ENCODE measurements at places on chromosomes 11 and 22.

DNA sequence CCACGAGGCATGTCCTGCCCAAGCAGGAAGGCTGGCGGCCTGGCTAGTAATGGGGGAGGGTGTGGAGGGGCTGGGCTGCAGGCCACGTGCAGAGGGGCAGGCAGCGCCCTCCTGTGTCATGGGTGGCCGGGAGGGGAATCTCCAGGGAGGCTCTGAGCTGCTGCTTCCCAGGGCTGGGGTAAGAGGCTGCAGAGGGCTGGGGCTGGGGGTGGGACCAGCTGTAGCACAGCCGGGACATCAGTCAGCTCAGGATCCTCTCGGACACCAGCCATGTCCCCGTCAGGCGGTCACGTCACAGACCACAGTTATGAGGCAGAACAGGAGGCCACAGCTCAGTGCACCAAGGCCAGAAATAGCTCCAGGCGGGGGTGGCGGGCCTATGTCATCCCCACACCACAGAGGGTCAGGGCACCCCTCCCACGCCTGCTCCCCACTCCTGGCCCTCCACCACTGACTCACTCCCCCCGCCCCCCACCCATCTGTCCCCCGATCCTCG, 21.1 kb downstream of the RTN4R start:
- DNase-seq: no peak

DNA sequence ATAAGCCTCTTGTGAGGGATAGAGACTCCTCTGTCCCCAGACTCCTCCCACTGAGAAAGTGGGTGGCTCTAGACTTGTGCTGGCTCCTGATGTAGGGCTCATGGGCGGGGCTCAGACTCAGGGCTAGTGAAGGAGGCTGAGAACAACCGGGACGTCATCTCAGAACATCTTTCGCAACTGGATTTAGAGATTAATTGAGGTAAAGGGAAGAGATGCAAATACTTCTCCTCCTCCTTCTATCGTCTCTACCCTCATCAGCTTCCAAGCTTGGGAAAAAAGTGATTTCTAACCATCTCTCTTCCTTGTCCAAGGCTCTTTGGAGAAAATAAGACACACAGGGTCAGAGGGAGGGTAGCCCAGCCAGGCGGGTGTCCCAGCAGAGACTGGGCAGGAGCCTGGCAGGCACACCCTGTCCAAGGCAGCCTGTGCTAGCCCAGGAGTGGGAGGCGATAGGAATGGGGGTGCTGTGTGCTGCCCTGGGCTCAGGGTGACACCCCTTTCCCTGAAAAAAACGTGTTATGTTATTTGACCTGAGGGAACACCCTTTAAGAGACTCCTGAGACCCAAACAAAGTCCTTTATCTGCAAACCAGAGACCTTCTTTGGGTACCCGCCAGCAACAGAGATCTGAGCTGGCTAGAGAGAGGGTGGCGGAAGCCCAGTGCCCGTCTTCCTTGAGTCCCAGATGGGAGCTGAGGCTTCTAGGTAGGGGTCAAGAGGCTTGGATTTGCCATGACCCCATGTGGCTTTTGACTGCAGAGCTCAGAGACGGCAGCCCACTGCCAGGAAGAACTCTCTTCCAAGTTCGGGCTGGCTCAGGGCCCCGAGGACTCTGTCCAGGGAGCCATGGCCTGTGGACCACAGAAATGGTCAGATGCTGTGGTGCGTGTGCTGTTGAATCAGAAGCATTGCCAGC, 160.9 kb downstream of the ADAMTS15 start:
- no peak for DNase-seq

- no peak for DNase-seq
These were observed 62.2 kb downstream of the ARFGAP3 start for GRCh38 chr22:42794551-42795510.

DNA sequence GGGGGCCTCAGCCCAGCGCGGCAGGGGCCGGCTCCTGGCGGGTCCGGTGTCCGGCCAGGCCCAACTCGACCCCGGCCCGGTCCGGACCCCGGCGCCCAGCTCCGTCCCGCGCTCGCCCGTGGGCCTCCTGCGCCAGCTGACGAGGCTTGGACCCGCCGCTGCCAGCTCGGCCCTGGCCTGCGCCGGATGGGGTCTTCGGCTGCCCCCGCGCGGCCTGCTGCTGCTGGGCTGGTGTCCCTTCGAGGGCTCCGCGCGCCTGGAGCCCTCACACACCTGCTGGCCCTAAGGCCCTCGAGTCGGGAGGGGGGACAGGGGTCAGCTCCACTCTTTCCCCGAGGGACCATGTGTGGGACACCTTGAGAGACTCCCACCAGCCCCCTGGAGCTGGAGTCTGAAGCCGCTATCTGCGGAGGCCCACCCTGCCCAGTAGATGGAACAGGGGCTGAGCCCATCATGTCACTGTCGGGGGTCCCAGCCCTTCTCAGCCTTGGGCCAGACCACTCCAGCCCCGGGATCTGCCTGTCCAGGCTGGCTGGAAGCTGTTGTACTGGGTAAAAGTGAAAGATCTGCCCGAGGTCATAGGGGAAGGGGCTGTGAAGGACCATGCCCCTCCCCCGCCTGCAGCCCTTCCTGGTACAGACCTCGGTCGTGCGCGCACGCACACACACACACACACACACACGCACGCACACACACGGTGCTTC, 768 bp upstream of the CDKN1C start:
- DNase-seq: no peak

GRCh38 chr11:72970557-72971118, 156.4 kb downstream of the ATG16L2 start:
- DNase-seq: no peak

DNA sequence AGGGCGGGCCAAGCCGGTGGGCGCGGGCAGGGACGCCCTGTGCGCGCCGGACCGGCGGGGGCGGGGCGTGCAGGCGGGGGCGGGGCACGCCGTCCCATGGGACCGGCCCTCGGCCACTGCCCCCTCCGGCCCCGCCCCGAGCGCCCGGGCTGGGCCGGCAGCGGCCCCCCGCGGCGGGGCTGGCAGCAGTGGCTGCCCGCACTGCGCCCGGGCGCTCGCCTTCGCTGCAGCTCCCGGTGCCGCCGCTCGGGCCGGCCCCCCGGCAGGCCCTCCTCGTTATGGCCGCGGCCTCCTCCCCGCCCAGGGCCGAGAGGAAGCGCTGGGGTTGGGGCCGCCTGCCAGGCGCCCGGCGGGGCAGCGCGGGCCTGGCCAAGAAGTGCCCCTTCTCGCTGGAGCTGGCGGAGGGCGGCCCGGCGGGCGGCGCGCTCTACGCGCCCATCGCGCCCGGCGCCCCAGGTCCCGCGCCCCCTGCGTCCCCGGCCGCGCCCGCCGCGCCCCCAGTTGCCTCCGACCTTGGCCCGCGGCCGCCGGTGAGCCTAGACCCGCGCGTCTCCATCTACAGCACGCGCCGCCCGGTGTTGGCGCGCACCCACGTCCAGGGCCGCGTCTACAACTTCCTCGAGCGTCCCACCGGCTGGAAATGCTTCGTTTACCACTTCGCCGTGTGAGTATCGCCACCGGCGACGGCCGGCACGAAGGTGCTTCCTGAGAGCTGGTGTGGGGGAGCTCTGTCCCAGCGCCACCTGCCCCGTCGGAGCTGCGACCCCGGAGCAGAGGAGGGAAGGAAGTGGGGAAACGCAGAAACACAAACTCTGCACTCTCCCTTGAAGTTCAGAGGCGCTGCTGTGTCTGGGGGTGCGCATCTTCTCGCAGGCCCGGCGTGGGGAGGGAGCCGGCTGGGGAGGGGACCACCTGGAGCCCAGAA, at the start of gene KCNQ1:
TSS of gene KCNQ1 (plus strand) at position 188 of the 925 bp plus-strand sequence. CDS start at position 279, 91 bp downstream.
- peak; percentile 74 for DNase-seq

GRCh38 chr11:125624756-125625213, at the start of gene CHEK1:
TSS of gene CHEK1 (plus strand) at chr11:125625163. CDS start at chr11:125626769, 1,606 bp downstream.
- DNase-seq: no peak

DNA sequence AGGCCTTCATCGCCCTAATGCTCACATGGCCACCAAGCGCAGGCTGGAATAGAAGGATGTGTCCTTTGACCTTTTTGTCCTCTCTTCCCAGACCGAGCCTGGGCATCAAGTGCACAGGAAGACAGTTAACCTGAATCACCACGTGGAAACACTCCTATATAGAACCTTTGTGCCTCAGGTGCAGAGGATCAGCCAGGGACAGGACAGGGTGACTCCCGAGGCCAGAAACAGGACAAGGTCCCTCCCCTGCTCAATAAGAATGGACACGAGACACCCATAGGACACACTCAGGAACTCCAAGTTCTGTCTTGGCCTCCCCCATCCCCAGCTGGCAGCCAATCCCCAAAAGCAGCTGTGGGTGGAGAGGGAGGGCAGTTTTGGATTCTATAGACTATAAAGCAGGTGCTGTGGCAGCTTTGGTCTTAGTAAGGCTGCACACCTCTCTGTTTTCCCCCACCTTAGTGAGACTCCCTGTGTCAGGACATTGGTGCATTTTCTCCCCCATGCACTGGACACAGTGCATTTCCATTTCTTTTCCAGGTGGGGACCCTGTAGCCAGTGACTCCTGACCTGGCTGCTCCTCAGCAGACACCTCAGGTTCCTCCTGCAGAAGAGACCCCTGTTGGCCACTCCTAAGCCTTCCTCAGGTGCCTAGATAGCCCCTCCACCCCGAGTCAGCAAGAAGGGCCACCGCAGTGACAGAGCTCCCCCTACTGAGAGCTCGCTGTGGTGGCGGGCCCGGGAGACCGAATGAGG, 43.6 kb upstream of the POU2AF1 start:
- DNase-seq: peak; percentile 66

DNA sequence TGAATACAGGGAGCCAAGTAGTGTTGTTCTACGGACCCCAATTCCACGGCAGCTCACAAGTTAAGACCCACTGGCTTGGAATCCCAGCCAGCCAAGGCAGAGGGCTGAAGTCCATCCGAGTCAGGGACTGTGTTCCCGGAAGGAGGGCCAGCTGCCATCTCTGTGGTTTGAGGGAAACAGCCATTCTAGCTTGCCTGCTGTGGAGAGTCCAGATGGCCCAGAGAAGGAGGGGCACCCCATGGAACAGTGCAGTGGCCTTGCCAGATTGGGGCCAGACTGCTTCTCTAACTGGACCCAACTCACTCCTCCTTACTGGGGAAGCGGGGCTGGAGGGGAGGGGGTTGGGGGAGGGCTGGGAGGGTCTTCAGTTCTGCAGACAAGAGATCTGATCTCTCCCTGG, 156.4 kb downstream of the FAM181B start:
- no peak for DNase-seq

DNA sequence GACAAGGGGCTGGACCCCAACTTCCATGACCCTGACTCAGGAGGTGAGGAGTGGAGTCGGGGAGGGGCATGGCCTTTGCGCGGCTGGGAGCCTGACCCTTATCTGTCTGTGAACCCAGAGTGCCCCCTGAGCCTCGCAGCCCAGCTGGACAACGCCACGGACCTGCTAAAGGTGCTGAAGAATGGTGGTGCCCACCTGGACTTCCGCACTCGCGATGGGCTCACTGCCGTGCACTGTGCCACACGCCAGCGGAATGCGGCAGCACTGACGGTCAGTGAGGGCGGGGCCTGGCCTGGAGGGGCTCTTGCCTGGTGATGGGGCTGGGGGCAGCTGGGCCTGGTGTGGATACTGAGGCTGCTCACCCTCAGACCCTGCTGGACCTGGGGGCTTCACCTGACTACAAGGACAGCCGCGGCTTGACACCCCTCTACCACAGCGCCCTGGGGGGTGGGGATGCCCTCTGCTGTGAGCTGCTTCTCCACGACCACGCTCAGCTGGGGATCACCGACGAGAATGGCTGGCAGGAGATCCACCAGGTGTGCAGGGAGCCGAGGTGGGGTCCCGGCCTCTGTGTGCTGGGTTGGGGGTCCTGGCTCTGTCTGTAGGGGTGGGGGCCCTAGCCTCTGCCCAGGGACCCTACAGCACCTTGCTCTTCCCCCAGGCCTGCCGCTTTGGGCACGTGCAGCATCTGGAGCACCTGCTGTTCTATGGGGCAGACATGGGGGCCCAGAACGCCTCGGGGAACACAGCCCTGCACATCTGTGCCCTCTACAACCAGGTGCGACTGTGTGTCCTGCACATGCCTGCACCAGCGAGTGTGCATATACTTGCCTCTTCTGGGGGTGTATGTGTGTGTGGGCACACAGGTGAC, 6.3 kb downstream of the SHANK3 start:
- no peak for DNase-seq

GRCh38 chr11:103798446-103798845, 238.0 kb upstream of the DDI1 start:
- no peak for DNase-seq

GRCh38 chr11:3042496-3043314, 14.5 kb downstream of the CARS1 start:
- no peak for DNase-seq

DNA sequence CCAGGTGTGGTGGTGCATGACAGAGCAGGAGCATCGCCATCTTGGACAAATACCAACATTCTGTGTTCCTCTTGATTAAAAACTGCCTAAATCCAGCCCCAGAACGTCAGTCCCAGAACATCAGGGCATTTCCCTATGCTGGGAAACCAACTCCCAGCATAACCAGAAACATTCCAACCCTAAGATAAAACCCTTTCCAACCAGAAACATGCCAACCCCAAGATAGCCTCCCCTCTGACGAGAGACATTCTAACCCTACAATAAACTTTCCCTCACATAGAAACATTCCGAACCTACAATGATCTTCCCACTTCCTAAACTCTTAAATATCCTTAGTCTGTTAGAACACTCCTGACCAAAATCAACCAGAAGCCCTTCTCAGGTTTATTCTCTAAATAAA, 11.6 kb downstream of the PLAAT4 start:
- DNase-seq: no peak

DNA sequence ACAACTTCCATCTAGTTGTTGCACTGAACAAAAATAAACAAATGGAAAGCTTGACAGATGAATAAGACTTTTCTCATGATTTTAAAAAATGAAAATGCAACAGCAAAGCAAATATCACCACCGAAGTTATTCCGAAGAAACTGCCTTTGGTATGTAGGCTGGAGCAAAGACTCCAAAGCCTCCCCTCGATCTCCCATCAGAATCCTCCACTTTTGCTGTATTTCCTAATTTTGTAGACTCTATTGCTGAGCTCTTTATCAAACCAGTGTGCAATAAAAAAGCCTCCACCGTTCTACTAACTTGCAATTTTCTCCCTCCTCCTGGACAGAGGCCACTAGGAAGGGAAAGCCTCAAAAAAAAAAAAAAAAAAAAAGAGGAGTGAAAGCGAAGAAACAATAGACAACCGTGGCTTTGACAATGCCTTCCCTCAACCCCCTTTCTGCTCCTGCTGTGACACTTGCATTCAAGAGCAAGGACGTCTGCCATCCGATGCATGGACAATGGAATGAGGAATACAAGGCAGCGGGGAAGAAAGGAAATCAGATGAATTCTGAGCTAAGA, 190.9 kb upstream of the BLID start:
- DNase-seq: no peak

GRCh38 chr11:12812849-12813248, 138.6 kb downstream of the TEAD1 start:
- DNase-seq: no peak

DNA sequence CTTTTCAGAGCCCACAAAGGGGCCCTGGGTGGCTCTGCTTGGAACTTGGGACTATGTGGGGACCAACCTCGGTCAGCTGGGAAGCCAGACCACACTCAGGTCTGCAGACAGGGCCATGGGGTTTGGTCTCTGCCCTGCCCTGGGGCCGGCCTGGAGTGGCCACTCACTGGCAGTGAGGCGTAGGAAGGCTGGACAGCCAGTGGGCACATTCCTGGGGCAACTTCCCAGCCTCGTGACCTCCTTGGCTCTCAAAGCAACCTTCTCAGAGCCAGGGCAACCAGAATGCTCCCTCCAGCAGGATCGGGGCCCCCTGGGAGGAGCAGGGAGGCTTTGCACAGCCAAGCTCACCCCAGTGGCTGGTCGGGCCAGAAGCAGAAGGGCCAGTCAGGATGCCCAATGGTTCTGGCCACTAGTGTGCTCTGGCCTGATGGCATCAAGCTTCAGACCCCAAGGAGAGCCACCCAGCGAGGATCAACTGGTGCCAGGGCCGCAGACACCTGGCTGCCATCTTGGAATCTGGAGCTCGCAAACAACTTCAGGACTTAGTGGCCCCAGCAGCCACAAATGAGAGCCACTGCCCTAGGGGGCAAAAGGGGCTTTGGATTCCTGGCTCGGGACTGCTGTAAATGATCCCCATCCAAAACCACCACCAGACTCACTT, 87.1 kb downstream of the MYEOV start:
- no peak for DNase-seq
